ENCODE measurements at places on chromosomes 1 and 21.

DNA sequence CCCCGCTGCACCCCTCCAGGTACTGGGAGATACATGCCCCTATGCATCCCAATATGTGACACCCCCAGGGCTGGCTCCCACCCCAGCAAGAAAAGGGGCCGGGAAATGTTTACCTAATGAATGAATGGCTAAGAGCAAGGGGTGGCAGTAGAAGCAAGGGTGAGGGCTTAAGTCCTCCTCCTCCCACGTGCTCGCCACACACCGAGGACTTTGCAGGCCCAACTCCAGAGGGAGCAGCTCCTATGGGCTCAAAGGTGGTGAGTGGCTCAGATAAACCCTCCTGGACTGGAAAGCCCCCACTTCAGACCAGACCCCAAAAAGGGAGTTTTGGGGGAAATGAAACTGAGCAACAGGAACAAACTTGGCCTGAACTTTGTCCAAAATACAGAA lies 11.4 kb downstream of the SLC45A3 start:
- no peak for DNase-seq

DNA sequence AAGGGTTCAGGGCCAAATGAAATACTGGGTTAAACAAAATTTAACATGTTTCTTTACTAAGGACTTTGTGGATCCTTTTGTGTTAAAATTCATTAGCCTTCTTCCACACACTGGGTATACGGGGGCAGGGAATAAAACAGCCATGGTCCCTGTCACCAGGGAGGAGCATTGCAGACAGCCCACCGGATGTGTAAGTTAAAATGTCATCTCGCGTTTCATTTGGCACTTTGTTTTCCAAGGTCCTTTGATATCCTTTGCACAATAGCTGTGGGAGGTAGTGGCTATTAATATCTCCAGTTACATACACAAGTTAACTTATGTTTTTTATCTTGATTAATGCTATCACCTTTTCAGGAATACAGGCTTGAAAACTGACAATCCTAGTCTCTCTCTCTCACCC lies 172.7 kb downstream of the BARHL2 start:
- DNase-seq = no peak

GRCh38 chr1:19229229-19229628 lies 19.2 kb upstream of the UBR4 start:
- DNase-seq = no peak

DNA sequence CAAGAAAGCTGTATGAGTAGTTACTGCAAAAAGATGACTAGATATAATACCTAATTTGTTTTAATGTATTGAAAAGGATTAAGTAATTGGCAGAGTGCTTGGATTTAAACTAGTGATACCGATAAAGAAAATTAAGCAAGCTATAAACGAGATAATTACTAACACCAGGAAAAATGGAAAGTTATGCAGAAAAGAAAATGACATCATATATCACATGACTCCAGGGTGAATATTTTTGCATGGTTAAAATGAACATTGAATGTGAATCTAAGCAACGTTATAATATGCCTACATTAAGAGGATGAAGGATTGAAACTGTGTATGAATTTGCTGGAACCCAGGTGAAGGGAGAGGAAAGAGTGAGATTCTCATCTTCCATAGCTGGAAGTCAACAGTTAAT lies 644.4 kb downstream of the ADGRL2 start:
- no peak for DNase-seq

DNA sequence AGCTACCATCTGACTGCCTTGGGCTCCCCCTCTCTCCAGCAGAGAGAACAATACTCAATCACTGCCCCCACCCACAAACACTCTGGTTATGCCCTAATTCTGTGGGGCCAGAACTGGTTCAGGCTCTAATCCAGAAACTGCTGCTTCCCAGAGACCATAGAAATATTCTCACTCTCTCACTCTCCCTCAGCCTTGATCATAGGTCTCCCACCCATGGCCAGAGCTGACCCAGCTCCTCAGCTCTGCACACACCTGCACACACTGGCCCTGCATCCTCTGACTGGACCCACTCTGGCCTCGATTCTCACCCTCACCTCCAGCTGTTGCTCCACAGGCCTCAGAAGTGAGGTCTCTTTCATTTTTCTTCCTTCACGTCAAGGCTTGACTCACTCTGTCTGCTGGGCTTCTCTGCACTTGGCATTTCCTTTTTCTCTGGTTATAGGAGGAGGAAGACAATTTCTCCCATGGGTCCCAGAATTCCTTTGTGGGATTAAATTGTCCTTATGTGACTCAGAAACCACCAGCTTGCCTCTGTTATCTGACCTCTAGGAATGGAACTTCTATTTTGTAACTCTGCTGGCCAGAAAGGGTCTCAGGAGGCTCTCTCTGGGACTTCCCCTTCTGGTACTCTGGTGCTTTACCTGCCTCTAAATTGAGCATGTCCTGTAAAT lies 15.6 kb upstream of the ZMYM6 start:
- no peak for DNase-seq

- DNase-seq = no peak
Measured at GRCh38 chr1:157652859-157653493, 47.6 kb downstream of the FCRL3 start.

DNA sequence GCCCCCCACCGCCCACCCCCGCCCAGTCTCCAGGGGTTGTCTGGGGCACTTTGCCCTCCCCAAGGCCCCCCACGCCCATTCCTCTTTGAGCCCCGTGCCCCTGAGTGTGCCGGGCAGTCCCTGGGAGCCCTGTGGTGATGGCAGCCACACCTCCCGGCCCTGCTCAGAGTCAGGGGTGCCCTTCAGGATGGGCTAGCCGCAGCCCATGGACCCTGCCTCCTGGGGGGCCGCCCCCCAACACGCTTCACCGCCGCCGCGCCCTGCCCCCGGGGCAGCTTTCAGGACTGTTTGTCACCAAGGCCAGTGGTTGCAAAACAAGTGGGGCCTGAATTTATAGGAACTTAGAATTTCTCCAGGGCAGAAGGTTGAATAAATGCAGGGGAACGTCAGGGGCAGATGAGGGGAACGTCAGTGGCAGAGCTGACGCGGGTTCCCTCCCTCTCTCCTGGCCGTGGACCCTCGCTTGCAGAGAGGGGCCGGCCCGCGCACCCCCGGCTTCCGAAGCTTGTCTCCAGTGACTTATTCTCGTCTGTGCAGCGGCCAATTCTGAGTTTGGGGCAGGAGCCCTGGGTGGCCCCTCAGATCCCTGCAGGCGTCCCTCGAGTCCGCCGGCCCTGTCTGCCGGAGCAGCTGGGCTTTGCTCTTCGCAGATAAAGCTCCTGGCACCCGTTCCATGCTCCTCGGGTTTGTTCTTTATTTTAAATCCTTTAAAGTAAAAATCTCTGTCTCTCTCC lies 41.2 kb upstream of the ADARB1 start:
- DNase-seq = no peak
